ENCODE measurements at places on chromosomes 5 and 9.

GRCh38 chr9:127541865-127542264 is 70.2 kb upstream of the STXBP1 start:
- DNase-seq = no peak

GRCh38 chr5:57209316-57210040 is 35.6 kb downstream of the GPBP1 start:
- DNase-seq = no peak

GRCh38 chr5:1748845-1749244 is 50.8 kb downstream of the MRPL36 start:
- DNase-seq = no peak

- DNase-seq = no peak
Measured at GRCh38 chr5:133106761-133107572, 55.2 kb downstream of the HSPA4 start.

DNA sequence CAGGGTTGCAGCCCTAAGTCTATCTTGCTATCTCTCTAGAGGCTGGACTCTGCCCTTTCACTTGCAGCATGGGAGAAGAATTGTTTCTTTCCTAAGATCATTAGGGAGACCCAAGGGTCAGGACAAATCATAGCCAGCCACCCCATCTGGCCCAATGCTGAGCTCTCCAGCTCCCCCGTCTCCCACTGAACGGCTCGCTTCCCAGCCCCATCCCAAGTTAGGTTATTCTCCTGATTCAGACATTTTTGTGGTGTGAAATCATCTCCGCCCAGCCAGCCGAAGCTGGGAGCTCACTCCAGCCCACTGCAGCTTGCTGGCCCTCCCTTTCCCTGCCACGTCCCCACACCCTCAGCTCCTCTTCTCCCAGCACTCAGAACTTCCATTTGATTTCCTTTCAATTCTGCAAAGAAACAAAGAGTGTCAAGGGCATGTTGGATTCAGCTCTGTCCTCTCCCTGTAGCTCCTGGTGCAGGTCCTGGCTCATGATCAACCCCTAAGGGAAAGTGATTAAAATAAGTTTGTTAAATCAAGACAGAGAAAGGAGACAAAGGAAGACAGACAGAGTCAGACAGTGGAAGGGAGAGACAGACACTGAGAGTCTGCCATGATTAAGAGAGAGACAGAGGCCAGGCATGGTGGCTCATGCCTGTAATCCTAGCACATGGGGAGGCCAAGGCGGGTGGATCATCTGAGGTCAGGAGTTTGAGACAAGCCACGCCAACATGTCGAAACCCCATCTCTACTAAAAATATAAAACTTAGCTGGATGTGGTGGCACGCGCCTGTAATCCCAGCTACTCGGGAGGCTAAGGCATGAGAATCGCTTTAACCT is 12.6 kb upstream of the SPARC start:
- DNase-seq = no peak

DNA sequence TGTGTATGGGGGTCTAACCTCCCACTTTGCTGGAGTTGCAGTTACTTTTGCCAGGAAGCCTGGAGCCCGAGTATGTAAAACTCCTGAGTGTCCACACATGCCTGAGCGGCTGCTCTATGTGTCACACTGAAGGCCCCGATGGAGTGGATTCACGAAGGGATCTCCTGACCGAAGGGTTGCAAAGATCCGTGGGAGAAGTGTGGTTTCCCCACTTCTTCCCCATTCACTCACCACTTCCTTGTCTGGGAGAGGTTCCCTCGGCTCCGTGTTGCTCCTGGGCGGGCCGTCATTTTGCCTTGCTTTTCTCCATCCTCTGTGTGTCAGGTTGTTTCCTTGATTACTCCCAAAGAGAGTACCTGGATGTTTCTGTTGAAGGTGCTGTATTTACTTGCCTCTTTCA is 16.2 kb upstream of the IL3 start:
- DNase-seq = no peak

DNA sequence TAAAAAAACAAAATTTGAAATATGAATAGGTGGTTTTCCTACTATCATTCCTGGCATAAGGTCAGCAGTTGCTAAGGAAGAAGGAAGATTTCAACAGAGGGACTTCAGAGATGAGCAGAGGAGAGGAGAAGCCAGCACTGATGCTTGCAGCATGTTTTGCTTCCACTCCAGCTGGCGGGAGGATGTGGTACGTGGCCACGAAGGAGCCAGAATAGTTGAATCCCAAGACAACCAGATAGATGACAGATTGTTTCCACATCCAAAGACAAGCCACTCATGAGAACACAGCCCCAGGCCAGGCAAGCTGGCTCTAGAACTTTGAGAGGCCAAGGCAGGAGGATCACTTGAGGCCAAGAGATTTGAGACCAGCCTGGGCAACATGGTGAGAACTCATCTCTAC is 15.1 kb downstream of the TIMD4 start:
- no peak for DNase-seq

DNA sequence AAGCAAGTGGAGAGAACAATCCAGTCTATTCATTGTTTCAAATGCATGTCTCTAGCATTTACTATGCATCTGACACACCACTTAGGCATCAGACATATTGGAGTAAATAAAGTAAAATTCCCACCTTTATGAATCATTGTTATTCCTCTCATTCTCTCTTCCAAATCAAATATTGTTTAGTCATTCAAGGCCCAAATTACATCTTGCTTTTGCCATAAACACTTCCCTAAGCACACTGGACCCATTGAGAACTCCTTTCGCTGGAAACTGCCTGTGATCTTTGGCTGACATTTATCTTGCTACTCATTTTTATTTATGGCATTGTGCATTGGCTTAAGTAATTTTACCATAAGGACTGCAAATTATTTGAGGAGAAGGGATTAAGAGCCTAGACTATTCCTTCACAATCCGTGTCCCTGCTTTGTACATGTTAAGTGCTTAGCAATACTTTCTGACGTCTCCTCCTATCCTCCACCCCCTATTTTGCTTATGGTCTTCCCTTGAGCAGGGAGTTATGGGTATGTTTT is 7.4 kb downstream of the C5orf46 start:
- no peak for DNase-seq

DNA sequence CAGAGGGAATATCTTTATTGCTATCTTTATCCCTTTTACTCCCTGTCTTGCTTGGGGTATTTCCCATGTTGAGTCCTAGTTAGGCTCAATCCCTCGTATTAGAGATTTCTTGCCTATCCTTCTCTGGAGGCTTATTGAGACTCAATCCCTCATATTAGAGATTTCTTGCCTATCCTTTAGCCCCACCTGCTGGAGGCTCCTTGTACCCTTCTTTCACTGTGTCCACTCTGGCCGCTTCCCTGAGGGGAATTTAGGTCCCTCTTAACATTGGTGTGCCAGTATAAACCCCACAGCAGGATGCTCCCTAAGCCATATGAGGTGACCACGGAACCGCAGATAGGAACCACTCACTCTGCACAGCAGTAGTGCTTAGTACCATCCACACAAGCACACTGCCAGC is 110.7 kb upstream of the MAMDC2 start:
- DNase-seq = peak; percentile 41
